Nephron progenitor cell (in vitro differentiated cells): ENCODE measurements at places on chromosomes 3 and 15.

DNA sequence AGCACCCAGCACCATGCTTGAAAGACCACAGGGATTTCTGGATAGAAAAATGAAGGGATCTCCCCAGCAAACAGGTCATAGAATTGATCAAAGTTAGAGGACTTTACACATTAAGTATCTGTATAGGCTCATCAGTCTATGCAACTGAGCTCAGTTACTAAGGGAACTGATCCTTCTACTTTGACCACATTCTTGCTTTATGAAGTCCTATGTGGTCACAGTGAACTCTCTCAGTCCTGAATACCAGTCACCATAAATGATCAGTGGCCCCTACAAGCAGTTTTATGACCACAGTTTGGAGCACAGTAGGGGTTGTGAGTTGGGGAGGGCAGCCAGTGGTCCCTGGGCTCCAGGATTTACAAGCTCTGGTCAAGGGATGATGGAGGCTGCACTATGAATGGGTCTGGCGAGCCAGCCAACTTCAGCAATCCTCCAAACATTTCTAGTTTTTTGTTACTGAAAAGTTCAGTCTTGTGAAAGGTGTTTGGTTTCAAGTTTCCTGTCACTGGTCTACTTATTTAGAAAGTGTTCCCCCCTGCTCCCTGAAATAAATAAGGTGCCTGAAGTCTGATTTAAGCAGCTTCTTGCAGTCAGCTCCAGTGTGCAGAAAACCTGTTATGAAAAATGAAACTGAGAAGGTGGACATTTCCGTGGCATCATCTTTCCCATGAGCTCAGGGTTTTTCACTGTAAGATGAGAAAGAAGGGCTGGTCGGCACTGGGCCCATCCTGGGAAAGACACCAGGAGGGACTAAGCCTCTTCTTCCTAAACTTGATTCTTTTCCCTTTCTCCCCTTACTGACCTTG, 75.5 kb downstream of the DAPK2 start:
- no peak for DNase-seq

DNA sequence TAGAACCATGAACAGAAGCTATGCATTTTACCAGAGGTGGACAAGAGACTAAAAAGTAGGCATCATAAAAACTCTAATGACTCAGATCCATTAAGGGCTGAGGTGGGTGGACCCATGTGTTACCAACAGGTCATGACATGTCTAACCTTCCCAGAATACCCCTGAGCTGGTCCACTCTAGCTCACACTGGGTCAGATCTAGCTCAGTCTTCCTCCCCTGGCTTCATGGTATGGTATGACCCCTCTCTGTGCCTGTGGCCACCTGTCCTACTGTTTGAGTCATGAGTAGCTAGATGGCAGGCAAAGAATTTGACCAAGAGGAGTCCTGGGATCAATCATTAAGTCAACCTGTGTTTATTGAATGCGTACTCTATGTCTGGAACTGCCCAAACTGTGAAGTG, 340.4 kb downstream of the EPHB1 start:
- DNase-seq, result no peak

DNA sequence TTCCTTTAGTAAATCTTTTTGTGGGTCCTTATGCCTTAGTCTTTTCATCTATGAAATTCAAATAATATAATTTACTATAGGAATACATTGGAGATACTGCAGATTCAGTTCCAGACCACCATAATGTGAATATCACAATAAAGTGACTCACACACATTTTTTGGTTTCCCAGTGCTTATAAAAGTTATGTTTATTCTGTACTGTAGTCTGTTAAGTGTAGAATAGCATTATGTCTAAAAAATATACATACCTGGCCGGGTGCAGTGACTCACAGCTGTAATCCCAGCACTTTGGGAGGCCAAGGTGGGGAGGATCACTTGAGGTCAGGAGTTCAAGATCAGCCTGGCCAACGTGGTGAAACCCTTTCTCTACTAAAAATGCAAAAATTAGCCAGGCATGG, 53.9 kb upstream of the PAQR5 start:
- no peak for DNase-seq

- no peak for DNase-seq
Observed at GRCh38 chr3:140159646-140160045, 224.7 kb downstream of the CLSTN2 start.

DNA sequence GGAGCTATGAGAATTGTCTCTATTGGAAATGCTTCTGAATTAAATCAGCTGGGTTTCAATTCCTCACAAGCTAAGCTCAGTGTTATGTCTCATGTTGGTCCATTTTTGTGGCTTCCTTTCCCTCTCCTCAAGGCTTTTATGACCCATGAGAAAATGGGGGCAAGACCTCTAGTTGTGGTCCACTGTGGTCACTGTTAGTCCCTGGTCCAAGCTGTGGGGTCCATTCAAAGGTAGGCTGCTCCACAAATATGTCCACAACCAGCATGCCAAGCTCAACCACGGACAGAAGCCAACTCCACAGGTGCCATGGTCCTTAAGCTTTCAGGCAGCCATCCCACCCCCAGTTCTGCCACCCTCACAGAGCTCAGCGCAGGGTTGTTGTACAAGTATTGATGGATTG, 14.9 kb upstream of the TPM1 start:
- DNase-seq, result no peak

DNA sequence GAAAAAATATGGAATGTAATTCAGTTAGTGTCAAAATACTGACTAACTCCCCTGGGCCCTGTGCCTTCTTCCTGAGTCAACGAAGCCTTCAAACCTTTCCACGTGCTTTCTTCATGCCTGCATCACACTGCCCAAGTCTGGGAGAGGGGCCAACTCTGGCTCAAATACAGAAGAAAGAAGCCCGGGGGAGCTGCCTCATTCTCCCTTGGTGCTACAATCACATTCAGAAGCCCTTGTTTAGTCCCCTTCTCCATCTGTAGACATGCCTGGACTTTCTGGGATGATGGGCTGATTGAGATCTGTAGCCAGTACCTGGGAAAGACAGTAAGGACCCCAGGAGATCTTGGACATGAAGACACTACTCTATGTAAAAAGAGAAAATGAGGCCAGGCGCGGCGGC, 77.8 kb upstream of the GSK3B start:
- DNase-seq, result no peak
